Heart right ventricle (tissue), 16 donors: ENCODE measurements at places on chromosomes 2 and 18. TPM values are rescaled to one million over a fixed set of nuclear protein-coding genes. Genes with fewer than 3 reads are reported as not detected.

GRCh38 chr18:27921904-27922751 is 254.8 kb downstream of the CDH2 start:
- H3K4me3 ChIP-seq: no peak overlapping the region
- no peaks in the 10 kb centered on the region for H3K27me3 ChIP-seq
- no peaks in the 10 kb centered on the region for H3K4me1 ChIP-seq
- DNase-seq: no peak
- no peak overlapping the region for H3K27ac ChIP-seq

DNA sequence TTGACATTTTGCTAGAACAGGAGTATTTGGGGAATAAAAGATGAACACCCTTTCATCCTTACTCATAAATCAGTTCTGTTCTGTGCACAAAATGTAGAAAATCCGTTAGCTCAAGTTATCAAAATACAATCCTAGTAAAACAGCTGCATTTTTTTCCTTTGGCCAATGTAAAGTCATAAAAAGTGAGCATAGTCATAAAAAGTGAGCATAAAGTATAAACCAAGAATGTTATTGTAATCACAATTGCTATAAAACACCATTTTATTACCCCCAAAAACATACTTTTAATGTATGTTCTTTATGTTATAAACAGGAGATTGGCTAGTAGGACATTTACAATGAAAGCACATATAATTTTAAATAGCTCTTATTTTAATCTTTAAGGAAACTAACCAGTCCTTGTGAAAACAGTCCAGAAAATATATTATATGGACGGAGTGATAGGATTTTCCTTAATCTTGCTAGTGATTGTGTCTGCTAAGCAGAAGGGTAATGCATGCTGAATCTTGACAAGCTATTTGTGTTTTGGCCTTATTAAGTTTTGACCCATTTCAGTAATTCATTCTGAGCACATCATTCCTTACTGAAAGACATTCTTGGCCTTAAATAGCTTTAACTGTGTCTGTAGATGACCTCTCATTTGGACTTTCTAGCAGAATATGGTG is 891.8 kb downstream of the DSC3 start:
- no peak overlapping the region for H3K27ac ChIP-seq
- no peaks in the 10 kb centered on the region for H3K27me3 ChIP-seq
- H3K4me3 ChIP-seq: no peak overlapping the region
- no peak for DNase-seq
- H3K36me3 ChIP-seq: no peaks in the 10 kb centered on the region

DNA sequence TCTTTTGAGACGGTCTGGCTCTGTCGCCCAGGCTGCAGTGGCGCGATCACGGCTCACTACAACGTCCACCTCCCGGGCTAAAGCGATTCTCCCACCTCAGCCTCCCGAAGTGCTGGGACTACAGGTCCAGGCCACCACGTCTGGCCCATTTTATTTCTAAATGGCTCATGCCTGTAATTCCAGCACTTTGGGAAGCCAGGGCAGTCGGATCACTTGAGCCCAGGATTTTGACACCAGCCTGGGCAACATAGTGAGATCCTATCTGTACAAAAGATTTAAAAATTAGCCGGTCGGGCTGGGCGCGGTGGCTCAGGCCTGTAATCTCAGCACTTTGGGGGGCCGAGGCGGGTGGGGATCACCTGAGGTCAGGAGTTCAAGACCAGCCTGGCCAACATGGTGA is 26.4 kb upstream of the EFHD1 start:
- H3K4me3 ChIP-seq: no peak overlapping the region
- DNase-seq: no peak
- H3K27ac ChIP-seq: no peak overlapping the region
- H3K27me3 ChIP-seq: no peaks in the 10 kb centered on the region
- no peaks in the 10 kb centered on the region for H3K36me3 ChIP-seq

DNA sequence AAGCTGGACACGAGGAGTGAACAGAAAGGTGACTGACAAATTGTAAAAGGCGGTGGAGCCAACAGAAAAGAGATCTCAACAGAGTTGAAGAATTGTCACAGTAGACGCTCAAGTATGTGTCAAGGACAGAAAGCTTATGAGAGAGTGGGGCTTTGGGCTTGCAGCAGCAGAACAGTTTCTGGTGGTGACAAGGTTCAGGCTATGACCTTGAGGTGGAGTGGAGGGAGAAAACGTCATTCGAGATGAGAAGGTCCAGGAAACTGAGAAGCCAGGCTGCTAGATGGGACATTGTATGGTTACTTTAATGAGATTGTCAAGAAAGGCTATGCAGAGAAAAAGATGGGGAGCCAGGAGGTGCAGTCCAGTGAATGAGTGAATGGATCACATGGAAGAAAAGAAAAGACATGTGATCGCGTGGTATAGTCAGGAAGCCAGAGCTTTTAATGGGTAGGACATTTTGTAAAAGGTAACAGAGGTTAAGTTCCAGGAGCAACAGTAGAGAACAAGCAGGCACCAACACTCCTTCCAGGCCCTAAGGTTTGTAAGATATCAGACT is 91.1 kb upstream of the EPC2 start:
- DNase-seq: no peak
- H3K27me3 ChIP-seq: no peaks in the 10 kb centered on the region
- no peak overlapping the region for H3K27ac ChIP-seq
- no peaks in the 10 kb centered on the region for H3K4me1 ChIP-seq
- no peaks in the 10 kb centered on the region for H3K36me3 ChIP-seq
- no peak overlapping the region for H3K4me3 ChIP-seq

DNA sequence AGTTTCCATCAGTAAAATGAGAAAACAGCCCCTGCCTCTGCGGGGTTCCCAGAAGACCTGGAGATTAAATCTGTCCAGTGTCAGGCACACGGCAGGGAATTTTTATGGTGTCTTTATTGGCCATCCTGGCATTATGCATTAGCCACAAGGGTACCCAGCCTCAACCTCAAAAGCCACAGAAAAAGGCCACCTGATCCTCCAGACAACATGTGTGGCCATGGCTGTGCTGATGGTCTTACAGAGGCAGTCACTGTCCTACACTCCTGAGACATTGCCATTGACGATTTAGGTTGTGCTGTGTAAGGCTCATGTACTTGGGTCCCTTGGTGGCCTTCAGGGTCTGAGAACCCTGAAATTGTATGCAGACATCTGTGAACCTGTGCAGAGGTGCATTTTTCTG is 115.6 kb downstream of the SMAD7 start:
- no peak overlapping the region for H3K27ac ChIP-seq
- DNase-seq: no peak
- H3K4me1 ChIP-seq: peaks cover 56% of the 10 kb centered on the region
- no peak overlapping the region for H3K4me3 ChIP-seq

DNA sequence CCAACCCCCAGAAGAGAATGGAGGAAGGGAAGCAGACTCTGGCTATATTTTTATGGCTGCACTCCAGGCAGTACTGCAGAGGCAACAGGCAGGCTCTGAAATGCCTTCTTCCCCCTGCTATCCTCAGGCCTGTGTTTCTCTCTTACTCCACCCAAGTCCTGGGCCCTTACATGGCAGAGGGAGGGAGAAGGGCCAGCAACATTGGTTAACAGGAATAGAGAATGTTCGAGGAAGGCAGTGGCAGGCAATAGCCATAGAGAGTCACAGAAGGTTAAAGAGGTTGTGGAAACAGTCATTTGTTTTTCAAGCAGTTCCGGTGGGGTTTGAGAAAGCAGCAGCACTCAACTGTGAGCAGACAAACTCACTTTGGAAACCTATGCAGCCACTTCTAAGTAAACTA is 15.1 kb upstream of the DARS1 start:
- H3K4me3 ChIP-seq: no peak overlapping the region
- no peak for DNase-seq
- no peaks in the 10 kb centered on the region for H3K36me3 ChIP-seq
- H3K27ac ChIP-seq: no peak overlapping the region

GRCh38 chr18:26803643-26804042 is 61.9 kb downstream of the AQP4 start:
- H3K27ac ChIP-seq: no peak overlapping the region
- no peaks in the 10 kb centered on the region for H3K36me3 ChIP-seq
- H3K27me3 ChIP-seq: no peaks in the 10 kb centered on the region
- H3K4me1 ChIP-seq: no peaks in the 10 kb centered on the region

PTPRM gene
- 118 TPM for polyA plus RNA-seq

SERPINB10 gene
- not detected for polyA plus RNA-seq

REG1A gene
- not detected for polyA plus RNA-seq

OSBPL6 gene
- 1.4 TPM for polyA plus RNA-seq

MROH2A gene
- not detected for polyA plus RNA-seq

GALNT3 gene
- 0.16 TPM for polyA plus RNA-seq

ALK gene
- not detected for polyA plus RNA-seq
